Astrocyte (in vitro differentiated cells and primary cell): ENCODE measurements at places on chromosomes 3 and 15. TPM values are rescaled to one million over a fixed set of nuclear protein-coding genes. Genes with fewer than 3 reads are reported as not detected.
A peak's percentile ranks its signal among the peaks of the same experiment; 100 is the strongest.

GRCh38 chr3:38015485-38015884 is 14.0 kb downstream of the PLCD1 start:
- H3K36me3 ChIP-seq = peaks cover 4% of the 10 kb centered on the region
- no peak overlapping the region for H3K4me3 ChIP-seq
- H3K4me1 ChIP-seq = no peaks in the 10 kb centered on the region
- no peak overlapping the region for H3K27ac ChIP-seq
- no peaks in the 10 kb centered on the region for H3K27me3 ChIP-seq
- DNase-seq = no peak

- H3K27ac ChIP-seq = no peak overlapping the region
- no peaks in the 10 kb centered on the region for H3K4me1 ChIP-seq
- peaks cover 45% of the 10 kb centered on the region for H3K27me3 ChIP-seq
- no peaks in the 10 kb centered on the region for H3K36me3 ChIP-seq
- no peak for DNase-seq
- H3K4me3 ChIP-seq = no peak overlapping the region
Measured at GRCh38 chr15:33311312-33311971, 675 bp downstream of the RYR3 start.

GRCh38 chr15:51861557-51862359 is 32.3 kb downstream of the TMOD3 start:
- no peaks in the 10 kb centered on the region for H3K27me3 ChIP-seq
- no peak overlapping the region for H3K4me3 ChIP-seq
- H3K27ac ChIP-seq = no peak overlapping the region
- DNase-seq = no peak

- H3K36me3 ChIP-seq = peaks cover 15% of the 10 kb centered on the region
- peaks cover 7% of the 10 kb centered on the region for H3K4me1 ChIP-seq
- H3K27me3 ChIP-seq = no peaks in the 10 kb centered on the region
- no peak overlapping the region for H3K4me3 ChIP-seq
Measured at GRCh38 chr15:28112962-28113361, 13.8 kb upstream of the OCA2 start.

- DNase-seq = no peak
- H3K4me3 ChIP-seq = no peak overlapping the region
- H3K4me1 ChIP-seq = peaks cover 23% of the 10 kb centered on the region
- no peak overlapping the region for H3K27ac ChIP-seq
- no peaks in the 10 kb centered on the region for H3K36me3 ChIP-seq
Measured at GRCh38 chr15:78209646-78210348, 24.6 kb downstream of the ACSBG1 start.

- no peaks in the 10 kb centered on the region for H3K36me3 ChIP-seq
- H3K4me3 ChIP-seq = no peak overlapping the region
- no peak overlapping the region for H3K27ac ChIP-seq
- H3K27me3 ChIP-seq = no peaks in the 10 kb centered on the region
Measured at GRCh38 chr3:101976473-101976872, 127.2 kb downstream of the NFKBIZ start.

DNA sequence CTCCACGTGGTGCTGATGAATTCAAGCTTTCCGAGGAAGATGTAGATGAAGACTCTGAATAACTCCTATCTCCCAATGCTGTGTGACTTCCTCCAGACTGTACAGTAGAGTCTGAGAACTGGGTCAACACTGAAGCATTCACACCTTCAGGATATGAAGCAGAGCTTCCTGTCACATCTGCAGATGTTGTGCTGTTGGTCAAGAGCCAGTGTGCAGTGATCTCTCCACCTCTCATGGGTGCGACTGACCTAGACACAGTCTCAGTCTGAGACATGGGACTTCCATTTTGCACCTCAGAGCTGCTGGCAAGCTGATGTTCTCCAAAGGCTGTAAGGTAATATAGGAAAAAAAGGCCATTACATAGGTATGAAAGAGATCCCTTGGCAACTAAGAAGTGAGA is 36.5 kb downstream of the HEG1 start:
- DNase-seq = no peak
- H3K36me3 ChIP-seq = peaks cover 38% of the 10 kb centered on the region
- no peak overlapping the region for H3K27ac ChIP-seq
- H3K4me3 ChIP-seq = no peak overlapping the region
- H3K27me3 ChIP-seq = no peaks in the 10 kb centered on the region

DNA sequence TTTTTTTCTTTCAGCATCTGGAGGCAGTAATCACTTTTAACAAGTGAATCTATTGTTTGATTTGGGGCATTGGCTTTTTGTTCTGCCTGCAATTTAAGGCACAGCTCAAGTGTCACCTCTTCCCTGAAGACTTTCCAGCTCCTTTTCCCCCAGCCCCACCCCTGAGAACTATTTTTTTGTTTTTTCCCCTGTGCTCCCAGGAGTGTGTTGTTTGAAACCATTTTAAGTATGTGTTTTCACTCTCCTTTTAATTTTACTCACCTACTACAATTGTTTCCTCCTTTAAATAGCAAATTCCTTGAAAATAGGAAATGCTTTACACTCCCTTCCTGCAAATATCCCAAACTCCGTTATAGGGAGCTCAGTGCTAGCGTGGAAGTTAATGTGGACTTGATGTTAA is 286.7 kb upstream of the PROK2 start:
- no peak overlapping the region for H3K4me3 ChIP-seq
- H3K36me3 ChIP-seq = no peaks in the 10 kb centered on the region
- H3K4me1 ChIP-seq = no peaks in the 10 kb centered on the region
- DNase-seq = no peak

GRCh38 chr3:154954757-154955156 is 125.4 kb upstream of the MME start:
- H3K27ac ChIP-seq = no peak overlapping the region
- no peak overlapping the region for H3K4me3 ChIP-seq
- H3K27me3 ChIP-seq = no peaks in the 10 kb centered on the region
- no peaks in the 10 kb centered on the region for H3K36me3 ChIP-seq
- no peaks in the 10 kb centered on the region for H3K4me1 ChIP-seq
- no peak for DNase-seq

DNA sequence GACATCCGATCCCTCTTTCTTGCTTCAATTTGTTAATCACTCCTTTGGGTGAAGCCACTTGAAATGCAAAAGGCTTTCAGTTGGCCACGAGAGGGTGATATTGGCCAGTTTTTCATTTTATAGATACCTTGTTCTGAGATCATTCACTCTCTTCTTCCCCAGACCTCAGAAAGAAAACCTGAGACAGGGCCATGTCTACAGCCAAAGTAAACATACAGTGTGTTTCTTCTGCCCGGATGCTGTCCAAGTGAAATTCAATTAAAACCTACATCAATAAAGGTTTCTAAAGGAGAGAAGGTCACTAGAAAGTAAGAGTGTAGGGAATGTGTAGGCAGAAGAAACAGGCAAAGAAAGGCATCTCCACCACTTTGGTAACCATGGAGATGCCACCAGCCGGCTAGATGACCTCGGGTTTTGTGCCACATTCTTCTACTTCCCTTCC is 39.5 kb upstream of the FMN1 start:
- no peaks in the 10 kb centered on the region for H3K36me3 ChIP-seq
- H3K4me3 ChIP-seq = no peak overlapping the region
- peaks cover 9% of the 10 kb centered on the region for H3K27me3 ChIP-seq

GRCh38 chr3:136672457-136672856 is 79.7 kb downstream of the STAG1 start:
- H3K27ac ChIP-seq = no peak overlapping the region
- DNase-seq = no peak
- H3K4me3 ChIP-seq = no peak overlapping the region

- peaks cover 32% of the 10 kb centered on the region for H3K4me1 ChIP-seq
- H3K4me3 ChIP-seq = no peak overlapping the region
- H3K27me3 ChIP-seq = no peaks in the 10 kb centered on the region
- no peaks in the 10 kb centered on the region for H3K36me3 ChIP-seq
- DNase-seq = peak; percentile 84
Measured at GRCh38 chr3:55190331-55190730, 262.5 kb upstream of the LRTM1 start.

- H3K27me3 ChIP-seq = no peaks in the 10 kb centered on the region
- DNase-seq = no peak
- no peak overlapping the region for H3K27ac ChIP-seq
- no peaks in the 10 kb centered on the region for H3K36me3 ChIP-seq
- peaks cover 3% of the 10 kb centered on the region for H3K4me1 ChIP-seq
Measured at GRCh38 chr3:44962621-44963393, 13.2 kb downstream of the ZDHHC3 start.

- H3K36me3 ChIP-seq = no peaks in the 10 kb centered on the region
- H3K4me3 ChIP-seq = no peak overlapping the region
- H3K27ac ChIP-seq = no peak overlapping the region
- DNase-seq = no peak
- peaks cover 21% of the 10 kb centered on the region for H3K4me1 ChIP-seq
- H3K27me3 ChIP-seq = peaks cover 10% of the 10 kb centered on the region
Measured at GRCh38 chr3:23741036-23741706, 64.6 kb upstream of the UBE2E1 start.

- H3K27ac ChIP-seq = peak overlapping the region; percentile 66
- no peaks in the 10 kb centered on the region for H3K27me3 ChIP-seq
Measured at GRCh38 chr3:73502609-73503583, 121.8 kb downstream of the PDZRN3 start.

Gene UQCC5
- 22.9 and 26.0 TPM in 2 replicates for total RNA-seq

Gene STT3B
- total RNA-seq = 156 and 164 TPM in 2 replicates

Gene SPATA12
- not detected in 2 replicates for total RNA-seq

Gene ZNF148
- total RNA-seq = 44.5 and 47.2 TPM in 2 replicates

Gene SLC2A2
- total RNA-seq = not detected in 2 replicates
